ENCODE measurements at places on chromosomes 7 and 10.

- DNase-seq, result no peak
Observed at GRCh38 chr10:132746801-132747625, 38.9 kb downstream of the NKX6-2 start.

DNA sequence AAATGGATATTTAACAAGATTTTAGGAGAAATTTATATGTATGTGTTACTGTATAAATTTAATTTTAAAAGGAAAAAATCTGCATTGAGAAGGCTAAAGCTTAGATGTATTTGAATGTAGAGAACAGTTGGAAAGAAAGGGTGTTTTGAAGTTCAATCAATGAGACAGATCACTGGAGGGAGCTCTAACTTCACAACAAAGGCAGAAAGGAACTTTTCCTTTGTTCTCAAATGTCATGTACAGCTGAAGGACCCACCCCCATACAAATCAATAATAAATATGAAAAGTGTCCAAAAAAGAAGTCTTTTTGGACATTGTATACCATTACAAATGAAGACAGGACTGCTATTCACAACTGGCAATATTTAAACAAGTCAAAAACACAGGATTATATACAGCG, 403.4 kb downstream of the DNAJB9 start:
- DNase-seq, result no peak

GRCh38 chr7:22934473-22935065, 79.4 kb downstream of the HYCC1 start:
- DNase-seq, result no peak

DNA sequence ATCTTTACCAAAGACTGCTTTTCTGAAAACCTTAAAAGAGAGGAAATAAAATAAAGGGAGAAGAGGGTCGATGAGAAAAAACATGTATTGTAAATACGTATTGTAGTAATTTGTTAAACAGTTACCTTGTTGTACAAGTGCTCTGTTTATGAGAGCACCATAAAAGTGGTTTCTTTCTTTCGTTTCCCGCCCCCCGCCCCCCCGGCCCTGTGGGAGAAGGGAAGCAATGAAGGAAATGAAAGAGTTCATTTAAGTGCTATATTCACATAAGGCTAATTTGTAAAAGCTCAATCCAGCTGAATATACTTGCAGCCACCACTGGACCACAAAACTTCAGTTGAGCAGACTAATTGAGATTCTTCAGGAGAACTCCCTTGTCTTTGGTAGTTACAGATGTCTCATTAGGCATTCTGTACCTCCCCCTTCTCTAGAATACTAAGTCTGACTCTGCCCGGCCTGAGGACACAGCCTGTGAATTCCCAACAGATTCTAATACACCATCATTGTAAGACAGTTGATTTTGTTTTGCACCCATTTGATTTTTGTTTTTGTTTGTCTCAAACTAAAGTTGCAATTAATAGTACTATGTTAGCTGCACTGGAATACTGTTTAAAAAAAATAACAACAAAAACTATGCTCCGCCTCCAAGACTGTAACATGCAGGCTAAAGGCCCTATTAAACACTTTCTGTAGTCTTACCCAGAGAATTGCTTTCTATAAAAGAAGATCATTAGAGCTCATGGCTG, 124.9 kb downstream of the ARHGAP12 start:
- no peak for DNase-seq

DNA sequence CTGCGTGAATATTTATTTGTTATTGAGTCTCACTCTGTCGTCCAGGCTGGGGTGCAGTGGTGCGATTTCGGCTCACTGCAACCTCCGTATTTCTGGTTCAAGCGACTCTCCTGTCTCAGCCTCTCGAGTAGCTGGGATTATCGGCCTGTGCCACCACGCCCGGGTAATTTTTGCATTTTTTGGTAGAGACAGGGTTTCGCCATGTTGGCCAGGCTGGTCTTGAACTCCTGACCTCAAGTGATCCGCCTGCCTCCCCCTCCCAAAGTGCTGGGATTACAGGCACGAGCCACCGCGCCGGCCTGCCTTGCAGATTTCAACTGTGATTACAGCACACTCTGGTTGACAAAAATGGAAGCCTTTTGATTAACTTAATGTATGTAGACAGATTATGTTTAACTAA, 730.0 kb upstream of the VSTM2A start:
- DNase-seq, result no peak

GRCh38 chr10:70258216-70258615, 25.0 kb upstream of the PPA1 start:
- DNase-seq, result no peak

- DNase-seq, result no peak
Observed at GRCh38 chr7:94392393-94392786, 2.3 kb upstream of the COL1A2 start.

DNA sequence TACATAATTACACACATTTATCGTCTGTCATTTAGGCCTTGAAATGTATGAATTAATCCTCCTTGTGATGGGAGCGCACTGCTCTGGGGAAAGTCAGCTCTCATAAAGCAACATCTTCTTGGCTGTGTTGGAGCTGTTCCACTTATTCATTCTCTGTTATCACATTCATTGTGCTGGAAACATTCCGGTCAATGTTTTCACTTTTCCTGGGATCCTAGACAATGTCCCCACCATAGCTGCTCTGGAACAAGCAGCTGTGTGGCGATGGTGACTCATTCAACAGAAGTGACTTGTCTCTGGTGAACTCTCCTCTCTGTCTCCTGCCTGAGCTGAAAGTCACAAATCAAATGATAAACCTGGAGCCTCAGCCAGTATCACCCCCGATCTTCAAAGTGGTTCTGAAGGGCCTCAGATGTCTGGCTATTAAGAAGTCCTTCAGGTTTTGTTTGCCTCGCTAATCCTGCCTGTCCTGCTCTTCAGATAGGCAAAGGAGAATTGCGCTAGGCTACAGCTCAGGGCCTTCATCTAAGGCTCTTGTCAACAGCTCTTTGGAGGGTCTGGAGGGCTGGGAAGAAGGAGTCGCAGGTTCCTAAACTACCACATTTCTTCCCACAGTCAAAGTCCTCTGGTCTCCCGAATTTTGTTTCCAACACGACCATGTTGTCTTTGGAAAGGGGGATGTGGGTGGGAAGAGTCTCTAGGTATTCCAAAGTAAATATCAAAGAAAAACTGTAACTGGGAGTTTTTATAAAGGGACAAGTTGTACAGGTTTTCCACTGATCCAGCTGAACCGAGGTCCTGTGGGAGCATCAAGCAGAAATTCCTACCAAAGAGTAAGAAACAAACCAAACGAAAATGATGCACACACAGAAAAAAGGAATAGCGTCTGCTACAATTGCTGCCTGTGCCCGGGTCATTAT, 29.3 kb downstream of the KLF6 start:
- no peak for DNase-seq

- DNase-seq, result no peak
Observed at GRCh38 chr10:19683960-19684359, 132.3 kb upstream of the PLXDC2 start.

GRCh38 chr7:31079126-31079823, 27.2 kb downstream of the ADCYAP1R1 start:
- DNase-seq, result no peak

GRCh38 chr10:29555746-29556481, 78.9 kb downstream of the SVIL start:
- no peak for DNase-seq

- DNase-seq, result no peak
Observed at GRCh38 chr7:7820939-7821338, 102.5 kb upstream of the RPA3 start.

DNA sequence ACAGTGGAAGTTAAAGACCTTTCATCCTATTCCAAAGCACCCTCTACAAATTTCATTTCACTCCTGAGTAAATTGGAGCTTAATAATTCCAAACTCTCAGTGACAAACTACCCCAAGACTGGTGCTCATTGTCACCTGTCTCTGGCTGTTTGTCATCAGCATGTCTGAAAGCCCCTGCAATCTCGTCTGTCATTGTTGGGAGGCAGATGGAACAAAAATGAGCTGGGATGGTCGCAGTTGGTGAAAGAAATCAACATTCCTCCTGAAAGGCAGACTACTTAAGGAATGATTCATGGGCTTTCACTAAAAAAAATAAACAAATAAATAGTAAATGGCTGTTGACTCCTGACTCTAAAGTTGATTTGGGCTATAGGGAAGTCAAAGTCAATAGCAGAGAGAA, 69.7 kb upstream of the PALS2 start:
- DNase-seq, result no peak

GRCh38 chr7:135715673-135716072, 12.3 kb downstream of the SLC13A4 start:
- DNase-seq, result no peak

DNA sequence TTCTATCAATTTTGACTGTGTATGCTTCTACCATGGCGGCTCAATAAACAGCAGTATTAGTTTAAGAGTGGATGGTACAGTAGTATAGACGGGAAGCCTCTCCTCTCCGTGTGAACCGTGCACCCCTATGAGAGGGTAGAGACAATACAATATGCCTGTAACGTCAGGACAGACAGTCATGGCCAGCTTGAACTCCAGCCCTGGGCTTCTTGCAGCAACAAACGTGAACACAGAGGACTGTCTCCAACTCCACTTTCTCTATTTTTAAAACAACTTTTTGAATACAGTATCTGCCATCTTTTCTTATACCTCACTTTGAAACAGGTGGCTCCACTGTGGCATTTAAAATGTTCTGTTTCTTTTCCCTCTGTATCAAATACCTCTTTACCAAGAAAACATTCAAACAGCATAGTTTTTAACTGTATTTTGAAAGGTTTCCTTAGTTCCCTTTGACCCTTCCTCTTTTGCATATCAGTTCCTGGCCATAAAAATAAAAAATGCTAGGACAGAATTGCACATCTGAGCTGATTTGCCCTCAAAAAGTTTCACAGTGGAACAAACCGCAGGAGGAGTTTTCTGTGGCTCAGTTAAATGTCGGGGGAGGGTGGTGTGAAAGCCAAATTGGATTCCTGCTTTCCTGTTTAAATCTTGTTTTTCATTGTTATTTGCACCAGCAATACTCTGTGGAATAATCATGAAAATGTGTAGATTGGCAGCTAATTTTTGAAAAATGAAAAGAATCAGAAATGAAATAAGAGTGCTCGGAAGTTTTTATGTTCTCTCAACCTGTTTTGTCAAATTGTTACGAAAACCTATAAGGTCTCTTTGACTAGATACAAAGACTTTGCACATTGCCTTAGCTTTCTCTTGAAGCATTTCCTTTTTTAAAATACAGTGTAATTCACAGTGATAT, 8.0 kb downstream of the IKZF1 start:
- no peak for DNase-seq

GRCh38 chr10:81135851-81136250, 598.1 kb downstream of the SH2D4B start:
- DNase-seq, result no peak

GRCh38 chr10:125085258-125086054, 74.9 kb downstream of the CTBP2 start:
- DNase-seq, result no peak

DNA sequence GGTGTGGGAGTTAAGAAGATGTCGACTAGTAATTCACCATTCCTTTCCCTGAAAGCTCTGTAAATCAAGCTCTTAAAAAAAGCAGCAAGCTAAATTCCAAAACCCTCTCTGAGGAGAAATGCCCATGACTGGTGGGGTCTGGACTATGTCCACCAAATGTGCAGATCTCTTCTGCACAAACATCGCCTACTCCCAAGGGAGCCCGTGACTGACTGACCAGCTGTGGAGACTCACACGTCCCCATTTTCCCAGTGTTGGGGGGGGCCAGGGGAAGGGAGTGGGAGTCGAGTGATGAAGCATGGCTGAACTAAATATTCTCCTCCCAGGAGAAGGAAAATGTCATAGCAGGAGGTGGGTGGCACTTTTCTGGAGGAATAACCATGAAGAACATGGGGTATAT, 164.1 kb upstream of the HPS1 start:
- no peak for DNase-seq

DNA sequence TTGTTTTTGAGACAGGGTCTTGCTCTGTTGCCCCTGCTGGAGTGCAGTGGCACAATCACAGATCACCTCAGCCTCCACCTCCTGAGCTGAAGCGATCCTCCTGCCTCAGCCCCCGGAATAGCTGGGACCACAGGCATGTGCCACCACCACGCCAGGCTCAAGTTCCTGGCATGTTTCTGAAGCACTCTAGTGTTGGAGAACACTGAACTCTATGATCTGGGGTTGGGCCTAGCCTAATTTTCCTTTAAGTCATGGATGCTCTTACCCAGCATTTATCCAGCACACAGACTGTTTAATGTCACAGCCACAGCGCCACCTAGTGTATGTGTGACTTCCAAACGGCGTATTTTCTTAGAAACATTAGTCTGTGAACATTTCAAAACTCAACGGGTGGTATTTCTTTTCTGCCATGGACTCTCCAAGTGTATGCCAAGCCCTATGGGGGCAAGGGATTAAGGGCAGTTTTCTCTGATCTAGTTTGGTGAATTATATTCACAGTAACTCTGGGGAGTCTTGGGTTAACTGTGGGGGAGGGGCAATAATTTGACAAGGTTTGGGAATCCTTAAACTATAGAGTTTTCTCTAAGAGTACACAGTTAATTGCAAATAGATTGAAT, 91.8 kb downstream of the CREM start:
- peak; percentile 80 for DNase-seq

DNA sequence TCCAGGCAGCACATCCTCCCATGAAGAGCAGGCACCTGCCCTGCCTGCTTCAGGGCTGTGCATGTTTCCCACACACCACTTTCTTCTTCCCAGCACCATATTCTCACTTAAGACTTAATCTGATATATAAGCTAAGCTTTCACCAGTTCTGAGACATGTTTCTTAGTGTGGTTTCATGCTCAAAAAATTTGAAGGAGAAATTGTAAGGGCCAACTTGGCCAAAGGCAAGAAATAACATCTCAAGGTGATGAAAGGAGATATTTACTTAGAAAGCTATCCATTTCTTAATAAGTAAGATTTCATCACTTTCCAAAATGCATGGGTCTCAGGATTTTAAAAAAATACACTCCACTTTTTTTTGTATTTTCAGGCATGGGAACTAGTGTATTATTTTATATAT, 468.1 kb upstream of the AKR1E2 start:
- DNase-seq, result no peak

DNA sequence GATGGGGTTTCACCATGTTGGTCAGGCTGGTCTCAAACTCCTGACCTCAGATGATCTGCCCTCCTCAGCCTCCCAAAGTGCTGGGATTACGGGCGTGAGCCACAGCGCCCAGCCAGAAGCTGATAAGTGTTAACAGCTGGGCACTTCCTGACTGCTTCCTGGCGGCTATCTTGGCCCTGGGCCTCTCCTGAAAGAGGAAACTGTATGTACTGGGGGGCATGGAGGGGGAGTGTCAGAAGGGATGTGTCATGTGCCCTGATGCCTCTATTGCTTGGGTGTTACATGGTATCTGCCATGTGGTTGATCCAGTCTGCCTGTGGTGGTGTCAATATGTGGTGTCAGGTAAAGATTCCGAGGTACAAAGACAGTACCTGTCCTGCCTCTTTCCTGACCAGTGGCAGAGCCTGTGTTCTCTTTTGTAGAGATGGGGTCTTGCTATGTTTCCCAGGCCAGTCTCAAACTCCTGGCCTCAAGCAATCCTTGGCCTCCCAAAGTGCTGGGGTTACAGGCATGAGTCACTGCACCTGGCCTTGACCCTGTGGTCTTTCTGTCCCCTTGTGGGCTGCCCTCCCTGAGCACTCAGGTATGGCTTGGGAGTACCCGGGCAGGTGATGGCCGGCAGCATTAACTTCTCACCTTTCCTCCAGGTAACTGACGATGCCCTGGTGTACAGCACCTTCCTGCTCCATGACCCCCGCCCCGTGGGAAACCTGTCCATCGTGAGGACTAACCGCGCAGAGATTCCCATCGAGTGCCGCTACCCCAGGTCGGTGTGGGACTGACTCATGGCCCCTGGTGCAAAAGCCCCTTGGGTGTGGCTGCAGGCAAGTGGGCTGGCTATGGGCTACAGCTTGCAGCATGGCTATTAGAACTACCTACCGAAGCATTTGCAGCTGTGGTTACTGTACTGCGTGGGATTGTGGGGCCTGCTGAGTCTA, 4.4 kb downstream of the ZP3 start:
- DNase-seq, result no peak

All from naive thymus-derived CD8-positive, alpha-beta T cell (primary cell).